Activated CD8-positive, alpha-beta T cell treated with anti-CD3 and anti-CD28 coated beads, Interleukin-2, amount 10 ng/mL, durations not matched to agents 7 days and 5 days (primary cell): ENCODE measurements at places on chromosomes 13 and 19. TPM values are rescaled to one million over a fixed set of nuclear protein-coding genes. Genes with fewer than 3 reads are reported as not detected.

UBXN6 gene
- total RNA-seq, result 36.6 TPM

GPR12 gene
- total RNA-seq, result not detected

STOML3 gene
- not detected for total RNA-seq

KLK14 gene
- not detected for total RNA-seq

CYP2F1 gene
- not detected for total RNA-seq

MEDAG gene
- total RNA-seq, result not detected

DNA sequence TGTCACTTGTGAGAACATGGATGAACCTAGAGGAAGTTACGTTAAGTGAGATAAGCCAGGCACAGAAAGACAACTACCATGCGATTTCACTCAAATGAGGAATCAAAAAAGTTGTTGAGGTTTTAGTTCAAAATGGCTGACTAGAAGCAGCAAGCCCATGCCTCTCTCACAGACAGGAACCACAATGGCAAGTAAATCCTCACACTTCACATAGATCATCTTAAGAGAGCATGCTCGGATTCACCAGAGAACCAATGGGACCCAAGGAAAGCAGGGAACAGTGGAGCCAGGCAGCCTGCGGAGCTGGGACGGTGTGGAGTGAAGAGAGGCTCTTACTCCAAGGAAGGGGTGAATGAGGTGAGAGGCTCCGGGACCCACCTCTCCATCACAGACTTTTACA is 581.0 kb downstream of the UQCRFS1 start:
- no peaks in the 10 kb centered on the region for H3K36me3 ChIP-seq
- peaks cover 16% of the 10 kb centered on the region for H3K4me1 ChIP-seq
- H3K27me3 ChIP-seq, result peaks cover 2% of the 10 kb centered on the region
- no peak for DNase-seq
- H3K4me3 ChIP-seq, result no peak overlapping the region

- no peaks in the 10 kb centered on the region for H3K4me1 ChIP-seq
- no peaks in the 10 kb centered on the region for H3K27me3 ChIP-seq
- H3K27ac ChIP-seq, result no peak overlapping the region
- H3K4me3 ChIP-seq, result no peak overlapping the region
Measured at GRCh38 chr13:107461751-107462150, 753.6 kb downstream of the LIG4 start.

- DNase-seq, result no peak
- no peak overlapping the region for H3K27ac ChIP-seq
- no peaks in the 10 kb centered on the region for H3K27me3 ChIP-seq
Measured at GRCh38 chr19:47479701-47480503, 4.1 kb downstream of the KPTN start.

DNA sequence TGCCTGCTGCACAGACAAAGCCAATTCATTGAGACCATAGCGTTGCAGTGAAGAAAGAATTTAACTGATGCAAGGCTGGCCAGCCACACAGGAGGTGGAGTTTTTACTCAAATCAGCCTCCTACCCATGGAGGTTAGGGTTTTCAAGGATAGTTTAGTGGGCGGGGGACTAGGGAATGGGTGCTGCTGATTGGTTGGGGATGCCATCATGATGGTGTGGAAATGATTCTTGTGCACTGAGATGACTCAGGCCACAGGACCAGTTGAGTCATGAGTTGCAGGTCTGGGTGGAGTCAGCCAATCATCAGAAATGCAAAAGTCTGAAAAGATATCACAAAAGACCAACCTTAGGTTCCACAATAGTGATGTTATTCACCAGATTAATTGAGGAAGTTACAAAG is 359.6 kb downstream of the FOXO1 start:
- H3K4me3 ChIP-seq, result no peak overlapping the region
- H3K27me3 ChIP-seq, result no peaks in the 10 kb centered on the region
- DNase-seq, result no peak
- peaks cover 5% of the 10 kb centered on the region for H3K4me1 ChIP-seq
- H3K27ac ChIP-seq, result no peak overlapping the region

GRCh38 chr13:38415233-38415632 is 65.6 kb downstream of the UFM1 start:
- no peak overlapping the region for H3K27ac ChIP-seq
- H3K4me1 ChIP-seq, result peaks cover 6% of the 10 kb centered on the region
- H3K4me3 ChIP-seq, result no peak overlapping the region
- no peaks in the 10 kb centered on the region for H3K36me3 ChIP-seq
- no peaks in the 10 kb centered on the region for H3K27me3 ChIP-seq

GRCh38 chr19:18762125-18763023 is 28.7 kb downstream of the COMP start:
- no peak overlapping the region for H3K27ac ChIP-seq
- no peaks in the 10 kb centered on the region for H3K4me1 ChIP-seq
- no peak for DNase-seq
- no peaks in the 10 kb centered on the region for H3K36me3 ChIP-seq

GRCh38 chr19:20667281-20667680 is 5.9 kb upstream of the ZNF626 start:
- H3K4me1 ChIP-seq, result peaks cover 7% of the 10 kb centered on the region
- no peak overlapping the region for H3K27ac ChIP-seq
- no peak for DNase-seq
- H3K36me3 ChIP-seq, result peaks cover 15% of the 10 kb centered on the region
- H3K27me3 ChIP-seq, result no peaks in the 10 kb centered on the region
- no peak overlapping the region for H3K4me3 ChIP-seq

GRCh38 chr13:93226623-93227279 is at the start of gene GPC6:
TSS of gene GPC6 (plus strand) at chr13:93226807.
- peaks cover 29% of the 10 kb centered on the region for H3K27me3 ChIP-seq
- no peak for DNase-seq
- peaks cover 2% of the 10 kb centered on the region for H3K4me1 ChIP-seq
- no peak within 1 kb of the TSS for H3K4me3 ChIP-seq

GRCh38 chr13:72953391-72953965 is 105.3 kb upstream of the KLF5 start:
- H3K4me1 ChIP-seq, result no peaks in the 10 kb centered on the region
- no peak for DNase-seq
- H3K27ac ChIP-seq, result no peak overlapping the region
- H3K4me3 ChIP-seq, result no peak overlapping the region
- H3K27me3 ChIP-seq, result no peaks in the 10 kb centered on the region

DNA sequence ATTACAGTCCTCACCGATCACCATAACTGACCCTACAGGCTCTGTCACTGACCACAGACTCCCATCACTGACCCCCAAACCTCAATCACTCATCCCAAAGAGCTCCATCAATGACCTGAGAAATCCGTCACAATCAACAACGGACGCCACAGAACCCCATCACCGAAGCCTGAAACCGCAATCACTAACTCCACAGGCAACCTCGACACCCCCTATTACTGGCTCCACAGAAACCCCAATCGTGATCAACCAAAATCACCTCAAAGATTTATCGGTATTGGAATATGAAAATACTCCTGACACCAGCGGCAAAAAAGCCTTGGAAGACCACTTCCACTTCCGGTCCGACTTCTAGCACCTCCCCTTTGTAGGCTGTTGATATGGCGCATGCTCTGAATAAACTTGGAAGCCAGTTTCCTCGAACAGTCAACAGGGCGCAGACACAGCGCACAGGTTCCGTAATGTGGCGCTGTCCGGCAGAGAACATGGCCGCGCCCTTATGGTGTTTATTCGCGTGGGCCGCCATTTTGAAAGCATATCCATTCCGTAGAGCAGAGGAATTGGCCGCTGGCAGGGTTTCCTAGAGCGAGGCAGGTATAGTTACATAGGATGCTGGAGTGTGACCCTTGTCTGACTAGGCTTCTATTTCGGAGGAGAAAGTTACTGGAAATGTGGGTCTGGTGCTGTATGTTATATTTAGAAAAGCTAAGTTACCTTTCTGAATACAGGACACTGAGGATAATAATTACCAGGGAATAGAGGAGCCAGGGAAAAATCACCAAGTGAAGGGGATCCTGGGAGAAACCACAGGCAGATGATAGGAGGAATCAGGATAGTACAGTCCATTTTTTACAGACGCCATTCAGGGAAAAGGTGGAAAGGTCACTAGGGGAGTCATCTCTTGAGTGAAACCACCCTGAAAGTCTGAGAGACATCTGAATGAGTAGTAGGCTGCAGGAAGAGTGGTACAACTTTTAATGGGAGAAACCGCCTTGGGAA is at the start of gene ZNF585A:
Gene ZNF585A, minus strand, starts transcription at position 328 of the 999 bp plus-strand sequence. CDS start 2,785 bp downstream, outside the sequence.
- H3K27me3 ChIP-seq, result no peaks in the 10 kb centered on the region
- peaks cover 35% of the 10 kb centered on the region for H3K36me3 ChIP-seq
- no peaks in the 10 kb centered on the region for H3K4me1 ChIP-seq
- peak; percentile 93 for DNase-seq

GRCh38 chr19:42150911-42151361 is 18.7 kb upstream of the POU2F2 start:
- H3K4me1 ChIP-seq, result peaks cover 41% of the 10 kb centered on the region
- no peak overlapping the region for H3K4me3 ChIP-seq
- no peaks in the 10 kb centered on the region for H3K36me3 ChIP-seq
- H3K27ac ChIP-seq, result no peak overlapping the region

DNA sequence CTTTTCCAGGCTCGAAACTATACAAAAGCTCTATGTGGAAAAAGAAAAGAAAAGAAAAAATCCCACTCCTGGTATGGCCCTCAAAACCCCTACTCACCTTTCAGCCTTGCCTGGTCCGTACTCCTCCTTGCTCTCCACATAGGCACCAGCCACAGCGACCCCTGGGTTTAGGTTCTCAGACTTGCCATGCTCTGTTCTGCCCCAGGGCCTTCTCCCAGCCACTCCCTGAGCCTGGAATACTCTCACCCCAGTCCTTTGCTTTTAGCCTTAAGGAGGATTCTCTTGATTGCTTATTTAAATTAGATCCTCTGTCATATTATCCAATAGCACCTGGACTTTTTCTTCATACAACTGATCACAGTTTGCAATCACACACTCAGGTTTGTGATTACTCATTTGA is 522.5 kb downstream of the DIAPH3 start:
- no peak overlapping the region for H3K27ac ChIP-seq
- no peaks in the 10 kb centered on the region for H3K27me3 ChIP-seq
- H3K4me1 ChIP-seq, result no peaks in the 10 kb centered on the region

- DNase-seq, result no peak
- no peak overlapping the region for H3K4me3 ChIP-seq
- H3K27ac ChIP-seq, result no peak overlapping the region
- no peaks in the 10 kb centered on the region for H3K36me3 ChIP-seq
- H3K27me3 ChIP-seq, result no peaks in the 10 kb centered on the region
Measured at GRCh38 chr13:40781717-40782116, 7.7 kb upstream of the SLC25A15 start.

GRCh38 chr19:35285095-35285449 is 2.7 kb downstream of the HAMP start:
- DNase-seq, result no peak
- no peak overlapping the region for H3K4me3 ChIP-seq
- no peak overlapping the region for H3K27ac ChIP-seq
- no peaks in the 10 kb centered on the region for H3K36me3 ChIP-seq
- no peaks in the 10 kb centered on the region for H3K4me1 ChIP-seq

GRCh38 chr13:97904059-97904458 is 49.4 kb upstream of the IPO5 start:
- DNase-seq, result no peak
- no peaks in the 10 kb centered on the region for H3K4me1 ChIP-seq
- no peaks in the 10 kb centered on the region for H3K36me3 ChIP-seq
- H3K4me3 ChIP-seq, result no peak overlapping the region
- H3K27ac ChIP-seq, result no peak overlapping the region

DNA sequence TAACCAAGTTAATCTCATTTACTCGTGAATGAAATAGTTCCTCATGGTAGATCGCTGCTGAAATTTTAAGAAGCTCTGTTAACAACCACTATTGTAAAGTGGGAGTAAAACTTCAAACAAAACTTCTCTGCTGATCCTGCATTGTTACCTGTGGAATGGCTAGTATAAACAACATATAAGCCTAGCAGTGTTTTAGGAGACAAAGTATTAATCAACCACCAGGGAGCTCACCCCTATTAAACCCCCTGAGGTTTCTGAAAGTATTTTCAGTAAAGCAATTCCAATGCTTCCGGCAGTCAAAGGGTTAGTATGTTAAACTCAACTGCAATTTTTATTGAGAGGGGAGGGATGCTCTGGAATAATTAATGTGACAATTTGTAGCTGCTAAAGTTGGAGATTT is 30.0 kb upstream of the PCDH17 start:
- H3K27ac ChIP-seq, result no peak overlapping the region
- H3K4me3 ChIP-seq, result no peak overlapping the region
- H3K4me1 ChIP-seq, result no peaks in the 10 kb centered on the region
- no peaks in the 10 kb centered on the region for H3K27me3 ChIP-seq
- no peaks in the 10 kb centered on the region for H3K36me3 ChIP-seq
- no peak for DNase-seq

DNA sequence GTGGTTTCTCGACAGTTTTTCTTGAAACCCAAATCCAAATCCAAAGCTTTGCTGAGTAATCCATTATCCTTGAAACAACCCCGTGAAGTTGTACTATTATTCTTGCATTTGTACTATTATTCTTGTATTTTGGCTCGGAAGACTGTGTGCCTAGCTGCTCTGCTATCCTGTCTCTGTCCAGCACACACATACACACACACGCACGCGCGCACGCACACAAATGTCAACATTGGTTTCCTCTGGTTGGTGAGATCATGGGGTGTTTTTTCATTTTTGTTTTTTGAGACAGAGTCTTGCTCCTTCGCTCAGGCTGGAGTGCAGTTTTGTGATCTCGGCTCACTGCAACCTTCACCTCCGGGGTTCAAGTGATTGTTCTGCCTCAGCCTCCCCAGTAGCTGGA is 14.9 kb upstream of the KLK4 start:
- H3K27me3 ChIP-seq, result peaks cover 12% of the 10 kb centered on the region
- H3K4me1 ChIP-seq, result peaks cover 16% of the 10 kb centered on the region
- H3K4me3 ChIP-seq, result no peak overlapping the region

GRCh38 chr13:40259899-40260298 is 406.5 kb downstream of the FOXO1 start:
- H3K27me3 ChIP-seq, result no peaks in the 10 kb centered on the region
- H3K27ac ChIP-seq, result no peak overlapping the region
- H3K4me1 ChIP-seq, result peaks cover 8% of the 10 kb centered on the region
- DNase-seq, result no peak

GRCh38 chr13:107864543-107865317 is 350.6 kb downstream of the LIG4 start:
- peaks cover 6% of the 10 kb centered on the region for H3K4me1 ChIP-seq
- DNase-seq, result peak; percentile 38
- H3K27me3 ChIP-seq, result peaks cover 33% of the 10 kb centered on the region
- H3K27ac ChIP-seq, result no peak overlapping the region

GRCh38 chr13:114122591-114123211 is 9.7 kb downstream of the RASA3 start:
- H3K27me3 ChIP-seq, result no peaks in the 10 kb centered on the region
- no peak overlapping the region for H3K27ac ChIP-seq
- peaks cover 34% of the 10 kb centered on the region for H3K36me3 ChIP-seq
- H3K4me1 ChIP-seq, result peaks cover 62% of the 10 kb centered on the region
- no peak for DNase-seq

DNA sequence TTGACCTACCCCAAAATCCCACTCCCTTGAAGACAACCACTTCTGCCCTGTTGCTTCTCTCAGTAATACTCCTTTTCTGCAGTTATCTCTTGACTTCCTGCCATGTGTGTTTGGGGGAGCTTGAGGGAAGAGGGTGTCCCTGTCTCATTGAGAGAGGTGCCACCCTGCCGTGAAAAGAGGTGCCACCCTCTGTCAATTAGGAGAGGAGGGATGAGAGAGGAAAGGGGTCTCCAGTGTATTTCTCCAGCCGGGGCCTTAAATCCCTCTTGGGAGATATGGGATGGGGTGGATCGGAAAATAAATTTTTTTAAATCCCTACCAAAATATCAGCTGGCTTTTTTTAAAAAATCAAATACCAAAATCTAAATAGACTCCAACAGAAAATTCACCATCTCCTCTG is 16.5 kb downstream of the PLD3 start:
- DNase-seq, result no peak
- no peaks in the 10 kb centered on the region for H3K27me3 ChIP-seq
- peaks cover 24% of the 10 kb centered on the region for H3K4me1 ChIP-seq
- H3K27ac ChIP-seq, result no peak overlapping the region

GRCh38 chr13:70027551-70027950 is 80.1 kb upstream of the ATXN8OS start:
- H3K4me3 ChIP-seq, result no peak overlapping the region
- no peak for DNase-seq
- no peak overlapping the region for H3K27ac ChIP-seq
